ENCODE measurements at places on chromosomes 3 and 15. TPM values are rescaled to one million over a fixed set of nuclear protein-coding genes. Genes with fewer than 3 reads are reported as not detected.

KY gene
- not detected for total RNA-seq

CFAP44 gene
- 0.71 TPM for total RNA-seq

GRCh38 chr15:101310161-101310480 lies 15.1 kb upstream of the SNRPA1 start:
- DNase-seq: no peak

GRCh38 chr3:150377601-150378300 lies 30.3 kb upstream of the TSC22D2 start:
- DNase-seq: no peak

FES gene
- 83.9 TPM for total RNA-seq

- DNase-seq: peak; percentile 62
Measured at GRCh38 chr3:101850246-101851051, 1.1 kb downstream of the NFKBIZ start.

- DNase-seq: no peak
Measured at GRCh38 chr15:94443186-94443585, 211.8 kb downstream of the MCTP2 start.

GRCh38 chr3:170493712-170494182 lies 75.1 kb downstream of the CLDN11 start:
- no peak for DNase-seq

C3orf33 gene
- total RNA-seq: 3.3 TPM

DNA sequence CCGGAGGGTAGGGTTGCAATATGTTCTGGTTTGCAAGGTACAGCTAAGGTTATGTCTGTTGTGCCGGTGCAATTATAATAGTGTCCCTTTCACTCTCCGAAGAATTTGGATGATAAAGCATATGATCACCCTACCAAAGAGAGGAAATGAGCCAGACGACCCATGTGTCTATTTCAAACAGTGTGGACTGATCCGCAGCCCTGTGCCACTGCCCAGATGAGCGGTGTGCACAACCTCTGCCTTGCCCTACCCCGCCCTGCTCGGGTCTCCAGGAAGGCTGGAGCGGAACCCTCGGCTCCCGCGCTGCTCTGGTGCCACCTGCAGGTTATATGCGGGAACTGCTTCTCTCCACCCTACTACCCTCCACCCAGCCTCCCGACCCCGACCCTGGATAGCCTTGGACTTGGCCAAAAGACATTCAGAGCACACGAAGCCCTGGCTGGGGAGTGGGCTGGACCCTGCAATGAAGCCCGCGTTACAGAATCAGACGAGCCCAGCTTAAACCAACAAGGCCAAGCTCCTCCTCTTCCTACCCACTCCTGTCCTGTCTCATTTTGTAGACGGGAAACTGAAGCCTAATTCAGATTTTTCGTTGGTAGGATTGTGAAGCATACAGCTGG lies 68.4 kb upstream of the CHRNB4 start:
- DNase-seq: peak; percentile 61

NLGN1 gene
- total RNA-seq: not detected

NCKIPSD gene
- total RNA-seq: 77.2 TPM

All from activated naive CD4-positive, alpha-beta T cell treated with anti-CD3 and anti-CD28 coated beads, Interleukin-2, amount 50 U/mL, for 72 hours (primary cell).